ENCODE measurements at places on chromosomes 11 and 22.
A peak's percentile ranks its signal among the peaks of the same experiment; 100 is the strongest.

- DNase-seq: no peak
Observed at GRCh38 chr22:45242778-45243191, 2.1 kb upstream of the KIAA0930 start.

DNA sequence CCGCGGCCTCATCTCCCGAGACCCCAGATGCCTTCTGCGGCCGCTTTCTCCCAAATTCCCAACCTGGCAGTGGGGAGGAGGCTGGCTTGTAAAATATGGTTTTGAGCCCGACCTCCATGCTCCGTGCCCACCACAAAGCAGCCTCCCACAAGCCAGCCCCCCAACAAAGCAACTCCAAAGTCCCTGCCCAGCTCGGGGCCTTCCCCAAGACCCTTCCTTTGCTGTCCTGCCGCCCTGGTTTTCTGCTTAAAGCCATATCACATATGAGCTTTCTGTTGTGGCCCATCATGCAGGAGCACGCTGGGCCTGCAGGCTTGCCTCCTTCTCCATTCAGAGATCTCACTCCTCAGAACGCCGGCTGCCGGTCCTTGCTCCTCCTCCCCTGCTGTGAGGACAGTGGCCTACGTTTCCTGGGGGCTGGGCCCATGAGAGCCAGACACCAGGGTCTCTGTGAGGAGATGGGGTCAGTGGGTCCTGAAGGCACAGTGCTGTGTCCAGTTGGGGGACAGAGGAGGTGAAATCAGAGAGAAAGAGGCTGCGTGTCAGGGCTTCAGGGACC is 680.0 kb downstream of the BRD1 start:
- DNase-seq: no peak

GRCh38 chr11:3949125-3949524 is 93.7 kb downstream of the STIM1 start:
- DNase-seq: peak; percentile 15

GRCh38 chr11:70078781-70079616 is 882 bp downstream of the ANO1 start:
- DNase-seq: no peak

DNA sequence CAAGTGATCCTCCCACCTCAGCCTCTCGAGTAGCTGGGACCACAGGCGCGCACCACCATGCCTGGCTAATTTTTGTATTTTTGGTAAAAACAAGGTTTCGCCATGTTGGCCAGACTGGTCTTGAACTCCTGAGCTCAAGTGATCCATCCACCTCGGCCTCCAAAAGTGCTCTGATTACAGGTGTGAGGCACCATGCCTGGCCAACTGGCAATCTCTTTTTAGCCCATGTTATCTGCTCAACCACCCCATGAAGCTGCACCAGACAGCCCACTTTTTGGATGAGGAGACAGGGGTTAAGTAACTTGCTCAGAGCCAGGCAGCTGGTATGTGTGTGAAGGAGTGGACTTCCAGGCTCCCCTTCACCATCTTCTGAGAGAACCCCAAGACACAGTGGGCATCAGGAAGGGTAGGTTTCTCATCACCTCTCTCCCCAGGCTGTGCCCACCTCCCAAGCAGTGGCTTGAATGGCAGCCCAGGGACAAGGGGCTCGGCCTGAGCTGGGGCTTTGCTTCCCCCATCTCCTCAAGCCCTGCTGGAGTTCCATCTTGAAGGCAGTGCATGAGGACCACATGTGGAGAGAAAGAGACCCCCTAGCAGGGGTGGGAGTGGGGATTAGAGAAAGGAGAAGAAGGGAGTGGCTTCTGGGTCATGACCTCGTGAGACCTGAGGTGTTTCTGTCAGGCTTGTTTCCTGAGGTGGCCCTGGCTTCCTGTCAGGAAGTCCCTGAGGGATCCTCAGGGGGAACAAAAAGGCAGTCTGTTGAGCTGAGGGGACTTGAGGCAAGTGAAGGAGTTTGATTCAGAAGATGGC is 87.5 kb upstream of the PARVA start:
- DNase-seq: no peak

- no peak for DNase-seq
Observed at GRCh38 chr22:21933413-21933812, 19.2 kb downstream of the PPM1F start.

DNA sequence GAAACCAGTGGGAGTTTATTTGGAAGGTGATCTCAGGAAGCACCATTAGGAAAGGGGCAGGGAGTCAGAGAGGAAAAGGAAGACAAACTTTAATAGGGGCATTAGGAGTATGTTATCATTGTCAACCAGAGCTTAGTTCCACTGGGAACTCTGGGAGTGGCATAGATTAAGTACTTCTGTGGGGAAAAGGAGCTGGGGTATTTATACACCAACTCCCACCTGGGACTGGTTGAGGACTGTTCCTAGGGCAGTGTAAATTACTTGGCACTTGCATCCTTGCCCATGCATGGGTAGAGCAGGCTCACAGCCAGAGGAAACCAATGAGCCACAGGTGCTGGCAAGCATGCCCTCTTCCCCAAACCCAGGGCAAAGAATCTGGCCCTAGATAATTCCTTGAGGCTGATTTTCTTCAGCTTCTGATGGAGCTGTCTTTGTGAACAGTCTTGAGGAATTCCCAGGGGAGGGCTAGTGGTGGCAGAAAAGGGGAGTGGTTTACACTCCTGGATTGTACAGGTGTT is 541.2 kb downstream of the MIAT start:
- DNase-seq: no peak

GRCh38 chr22:46953968-46954765 is 191.7 kb downstream of the TBC1D22A start:
- no peak for DNase-seq

- DNase-seq: no peak
Observed at GRCh38 chr11:10893714-10894151, 35.9 kb upstream of the ZBED5 start.

DNA sequence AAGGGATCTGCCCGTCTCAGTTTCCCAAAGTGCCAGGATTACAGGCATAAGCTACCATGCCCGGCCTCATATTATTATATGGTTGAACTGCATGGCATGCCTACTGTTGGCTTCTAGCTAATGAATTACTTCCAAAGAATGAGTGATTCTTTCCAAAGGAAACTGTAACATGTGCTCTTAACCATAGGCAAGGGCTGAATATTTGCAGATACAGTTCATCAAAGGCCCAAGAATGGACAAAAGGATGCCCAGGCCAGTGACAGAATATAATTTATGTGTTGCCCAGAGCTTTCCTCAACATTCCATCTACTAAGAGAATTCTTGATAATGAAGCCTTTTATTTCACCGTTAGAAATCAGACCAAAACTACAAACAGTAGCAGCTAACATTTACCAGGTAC is 27.0 kb upstream of the CCDC89 start:
- no peak for DNase-seq

GRCh38 chr11:112249871-112250610 is 10.6 kb downstream of the PLET1 start:
- DNase-seq: no peak

DNA sequence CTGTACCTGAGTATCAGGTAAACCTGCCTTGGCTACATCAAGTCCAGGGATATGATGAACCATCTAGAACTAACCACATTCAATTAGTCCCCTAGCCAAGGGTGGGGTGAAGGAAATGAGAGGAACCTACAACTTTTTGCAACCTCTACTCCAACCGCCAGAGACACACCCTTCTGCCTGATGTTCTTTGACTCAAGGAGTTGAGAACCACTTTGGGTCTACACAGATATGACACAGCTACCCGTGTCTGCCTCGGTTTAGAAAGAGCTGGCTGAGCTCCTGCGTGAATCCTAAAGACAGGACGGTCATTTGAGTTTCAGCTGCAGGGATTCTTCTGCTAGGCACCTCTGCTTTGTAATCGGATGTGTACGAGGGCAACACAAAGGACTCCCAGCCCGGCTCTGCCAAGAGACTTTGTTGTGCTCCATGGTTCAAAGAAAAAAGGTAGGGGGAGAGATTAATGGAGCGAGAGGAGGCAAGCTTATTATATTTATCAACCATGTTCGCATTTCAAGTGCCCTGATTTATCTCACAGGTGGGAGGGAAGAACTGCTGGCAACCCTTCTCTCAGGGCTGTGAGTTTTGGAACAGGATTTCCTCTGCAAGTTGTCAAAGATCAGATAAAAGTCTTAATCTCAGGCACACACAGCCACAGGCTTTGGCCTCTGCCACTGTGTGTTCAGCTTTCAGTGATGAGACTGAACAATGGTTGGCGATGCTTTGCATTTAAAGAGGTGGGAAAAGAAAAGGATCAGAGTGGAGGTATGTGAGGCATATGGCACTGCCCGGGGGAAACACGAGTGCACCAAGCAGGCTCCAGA is 35.1 kb downstream of the FLI1 start:
- DNase-seq: no peak

- DNase-seq: no peak
Observed at GRCh38 chr11:129658526-129658867, 157.2 kb upstream of the TMEM45B start.

DNA sequence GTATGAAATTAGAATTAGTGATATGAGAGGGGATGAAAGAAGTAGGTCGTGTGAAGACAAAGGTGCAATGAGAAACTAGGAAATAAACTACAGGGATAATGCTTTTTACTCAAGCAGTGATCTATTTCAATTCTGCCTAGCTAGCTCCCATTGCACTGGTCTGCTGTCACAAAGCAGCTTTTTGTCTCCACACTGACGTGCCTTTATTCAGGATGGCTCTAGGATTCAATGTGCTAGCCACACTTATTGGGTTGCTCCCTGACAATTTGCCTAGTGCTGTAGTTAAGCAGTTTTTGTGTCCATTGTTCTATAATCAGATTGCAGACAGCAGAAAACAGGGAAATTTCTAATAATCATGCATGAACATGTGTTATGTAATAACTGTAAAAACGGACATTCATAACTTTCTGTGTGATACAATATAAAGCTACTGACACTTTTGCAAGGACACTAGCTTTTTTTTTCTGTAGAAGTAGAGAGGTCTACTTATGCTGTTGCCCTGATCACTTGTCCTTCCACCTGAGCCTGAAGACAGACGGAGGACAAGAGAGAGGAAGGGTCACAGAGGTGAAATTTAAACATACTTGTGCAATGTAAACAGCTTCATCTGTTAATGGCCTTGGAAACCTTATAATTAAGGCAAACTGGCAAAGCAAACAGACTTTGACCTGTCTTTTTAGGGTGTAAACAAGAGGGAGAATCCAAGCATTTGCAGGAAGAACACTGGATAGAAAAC is 269.6 kb downstream of the LRRC4C start:
- DNase-seq: no peak

GRCh38 chr11:37406651-37407050 is 808.6 kb upstream of the RAG2 start:
- no peak for DNase-seq

- DNase-seq: no peak
Observed at GRCh38 chr22:17772249-17772957, 1.9 kb downstream of the BID start.

DNA sequence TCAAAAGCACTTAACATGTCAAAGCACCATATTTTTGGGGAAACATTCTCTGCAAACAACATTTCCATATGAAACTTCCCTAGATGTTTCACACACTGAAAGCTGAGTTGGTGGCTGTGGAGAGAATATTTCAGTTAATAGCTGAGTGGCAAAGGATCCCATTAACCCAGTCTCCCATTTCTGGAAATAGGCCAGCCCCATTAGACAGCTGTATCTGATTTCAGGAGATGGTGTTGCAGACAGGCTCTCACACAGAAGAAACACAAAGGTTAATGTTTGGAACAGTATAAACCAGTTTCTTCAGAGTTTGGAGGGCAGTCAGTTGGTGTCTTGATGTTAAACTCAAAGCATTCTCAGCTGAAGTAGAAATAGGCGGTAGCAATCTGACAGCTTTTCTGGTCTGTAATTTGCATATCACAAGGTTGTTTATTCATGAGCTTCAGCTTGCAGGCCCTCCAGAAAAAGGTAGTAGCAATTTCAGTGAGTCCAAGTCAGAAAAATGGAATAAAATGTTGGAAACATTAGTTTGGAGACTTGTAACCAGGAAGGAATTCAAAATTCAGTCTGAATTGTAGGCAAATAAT is 15.5 kb upstream of the ZBTB44 start:
- DNase-seq: no peak

GRCh38 chr11:64040684-64041322 is 5.1 kb downstream of the FLRT1 start:
- no peak for DNase-seq

DNA sequence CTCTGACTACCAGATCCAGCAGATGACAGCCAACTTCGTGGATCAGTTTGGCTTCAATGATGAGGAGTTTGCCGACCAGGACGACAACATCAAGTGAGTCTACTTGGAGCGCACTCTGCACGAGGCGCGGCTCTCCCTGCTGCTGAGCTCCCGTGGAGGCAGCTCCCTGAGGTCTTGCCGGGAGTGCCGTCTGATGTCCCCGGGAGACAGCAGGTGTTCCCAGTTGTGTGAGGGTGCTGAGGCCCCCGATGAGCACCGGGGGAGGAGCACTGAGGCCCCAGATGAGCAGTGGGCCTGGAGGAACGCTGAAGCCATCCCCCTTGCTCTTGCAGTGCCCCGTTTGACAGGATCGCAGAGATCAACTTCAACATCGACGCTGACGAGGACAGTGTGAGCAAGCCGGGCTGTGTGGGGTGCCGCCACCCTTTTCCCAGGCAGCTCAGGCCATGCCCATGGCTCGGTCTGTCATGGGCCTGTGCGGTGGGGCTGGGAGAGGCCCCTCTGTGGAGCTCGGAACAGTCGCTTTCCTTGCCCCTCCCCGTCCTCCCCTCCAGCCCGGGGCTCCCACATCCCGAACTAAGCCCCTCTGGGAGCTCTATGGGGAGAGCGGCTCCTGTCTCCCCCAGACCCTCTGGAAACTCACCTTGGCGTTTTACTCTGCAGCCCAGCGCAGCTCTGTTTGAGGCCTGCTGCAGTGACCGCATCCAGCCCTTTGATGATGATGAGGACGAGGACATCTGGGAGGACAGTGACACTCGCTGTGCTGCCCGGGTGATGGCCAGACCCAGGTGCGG is 37.1 kb downstream of the SBF1 start:
- no peak for DNase-seq
